ENCODE measurements at places on chromosomes 12 and 14.
A peak's percentile ranks its signal among the peaks of the same experiment; 100 is the strongest.

GRCh38 chr12:105504286-105504685 is 173.8 kb downstream of the C12orf75 start:
- DNase-seq: no peak

DNA sequence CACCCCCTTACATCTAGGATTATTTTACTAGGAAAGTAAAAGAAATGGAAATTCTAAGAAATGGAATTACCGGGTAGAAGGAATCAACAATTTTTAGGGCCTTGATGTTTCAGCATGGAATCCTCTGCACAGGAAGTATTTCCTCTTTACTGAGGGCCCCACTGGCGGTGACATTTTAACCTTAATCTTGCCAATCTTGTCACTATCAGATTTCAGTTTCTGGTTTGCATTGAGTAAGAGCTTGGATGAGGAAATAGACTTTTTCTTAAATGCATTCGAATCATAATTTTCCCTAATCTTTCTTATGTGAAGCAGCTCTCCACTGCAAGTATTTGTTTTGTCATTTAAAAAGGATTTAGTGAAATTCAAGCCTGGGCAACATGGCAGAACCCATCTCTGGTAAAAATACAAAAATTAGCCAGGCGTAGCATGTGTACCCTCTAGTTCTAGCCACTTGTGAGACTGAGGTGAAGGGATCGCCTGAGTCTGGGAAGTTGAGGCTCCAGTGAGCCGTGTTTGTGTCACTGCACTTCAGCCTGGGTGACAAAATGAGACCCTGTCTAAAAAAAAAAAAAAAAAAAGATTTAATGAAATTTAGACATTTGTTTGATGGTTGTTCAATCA is 40.7 kb downstream of the TPCN1 start:
- no peak for DNase-seq

DNA sequence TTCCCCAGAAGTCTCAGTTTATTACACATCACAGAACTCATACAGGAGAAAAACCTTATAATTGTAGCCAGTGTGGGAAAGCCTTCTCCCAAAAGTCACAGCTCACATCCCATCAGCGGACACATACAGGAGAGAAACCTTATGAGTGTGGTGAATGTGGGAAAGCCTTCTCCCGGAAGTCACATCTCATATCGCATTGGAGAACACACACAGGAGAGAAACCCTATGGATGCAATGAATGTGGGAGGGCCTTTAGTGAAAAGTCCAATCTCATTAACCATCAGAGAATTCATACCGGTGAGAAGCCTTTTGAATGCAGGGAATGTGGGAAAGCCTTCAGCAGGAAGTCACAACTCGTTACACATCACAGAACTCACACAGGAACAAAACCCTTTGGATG is 20.1 kb downstream of the ZNF84 start:
- DNase-seq: no peak

GRCh38 chr14:76456200-76456599 is 80.3 kb downstream of the ESRRB start:
- peak; percentile 26 for DNase-seq

DNA sequence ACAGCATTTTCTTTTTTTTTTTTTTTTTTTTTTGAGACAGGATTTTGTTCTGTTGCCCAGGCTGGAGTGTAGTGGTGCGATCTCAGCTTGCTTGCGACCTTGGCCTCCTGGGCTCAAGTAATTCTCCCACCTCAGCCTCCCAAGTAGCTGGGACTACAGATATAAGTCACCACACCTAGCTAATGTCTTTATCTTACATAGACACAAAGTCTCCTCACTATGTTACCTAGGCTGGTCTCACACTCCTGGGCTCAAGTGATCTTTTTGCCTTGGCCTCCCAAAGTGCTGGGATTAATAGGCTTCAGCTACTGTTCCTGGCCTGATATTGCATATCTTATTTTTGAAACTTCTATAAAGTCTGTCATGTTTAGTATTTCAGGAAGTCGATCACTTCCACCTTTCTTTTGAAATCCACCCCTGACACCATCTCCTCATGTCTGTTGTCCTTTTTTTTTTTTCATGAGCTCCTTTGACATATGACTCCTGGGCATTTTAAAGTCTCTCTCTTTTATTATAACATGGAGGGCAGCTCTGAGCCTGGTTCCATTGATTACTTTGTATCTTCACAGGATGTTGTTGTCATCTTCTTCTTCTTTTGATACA is 5.9 kb upstream of the A2ML1 start:
- no peak for DNase-seq

DNA sequence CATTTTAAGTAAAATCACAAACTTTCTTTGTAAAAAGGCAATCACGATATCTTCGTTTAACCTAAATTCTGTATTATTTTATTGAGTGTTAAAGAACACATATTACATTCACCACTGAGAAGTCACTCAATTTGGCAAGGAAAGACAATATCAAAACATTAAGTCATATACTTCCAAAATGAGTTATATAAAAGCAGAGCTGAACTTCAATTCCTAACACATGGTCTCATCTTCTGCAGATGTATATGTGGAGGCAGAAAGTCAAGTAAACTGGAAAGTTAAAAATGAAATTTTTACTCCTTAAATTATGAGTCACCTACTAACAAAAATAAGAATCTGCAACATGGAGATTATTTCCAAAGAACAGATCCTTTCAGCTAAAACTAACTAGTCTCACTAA is 28.7 kb downstream of the BMAL2 start:
- no peak for DNase-seq

GRCh38 chr12:103482365-103482764 is 13.4 kb downstream of the C12orf42 start:
- no peak for DNase-seq

Measured in hepatic stellate cell (primary cell).